Fibroblast of skin of right biceps (primary cell): ENCODE measurements at places on chromosomes 7 and 10.

DNA sequence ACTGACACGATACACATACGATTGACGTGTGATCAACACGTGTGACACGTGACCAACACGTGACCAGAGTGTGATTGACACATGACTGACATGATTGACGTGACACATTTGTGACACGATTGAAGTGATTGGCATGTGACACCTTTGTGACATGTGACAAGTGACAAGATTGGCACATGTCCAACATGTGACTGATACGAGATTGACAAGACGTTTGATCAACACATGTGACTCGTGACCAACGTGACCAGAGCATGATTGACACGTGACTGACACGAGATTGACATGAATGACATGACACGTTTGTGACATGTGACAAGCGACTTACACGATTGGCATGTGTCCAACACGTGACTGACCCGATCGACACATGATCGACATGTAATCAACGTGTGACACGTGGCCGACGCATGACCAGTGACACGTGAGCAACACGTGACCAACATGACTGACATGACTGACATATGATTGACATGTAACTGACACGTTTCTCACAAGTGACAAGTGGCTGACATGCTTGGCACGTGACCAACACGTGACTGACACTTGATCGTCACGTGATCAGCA is 22.0 kb downstream of the CRPPA start:
- no peak for DNase-seq

DNA sequence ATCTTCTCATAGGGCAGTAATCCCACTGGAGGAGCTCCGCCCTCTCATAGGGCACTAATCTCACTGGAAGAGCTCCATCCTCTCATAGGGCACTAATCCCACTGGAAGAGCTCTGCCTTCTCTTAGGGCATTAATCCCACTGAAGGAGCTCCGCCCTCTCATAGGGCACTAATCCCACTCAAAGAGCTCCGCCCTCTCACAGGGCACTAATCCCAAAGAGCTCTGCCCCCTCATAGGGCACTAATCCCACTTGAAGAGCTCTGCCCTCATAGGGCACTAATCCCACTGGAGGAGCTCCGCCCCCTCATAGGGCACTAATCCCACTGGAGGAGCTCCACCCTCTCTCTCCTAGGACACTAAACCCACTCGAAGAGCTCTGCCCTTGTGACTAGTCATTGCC is 3.4 kb upstream of the FUOM start:
- no peak for DNase-seq

GRCh38 chr10:34378297-34378696 is 436.8 kb downstream of the PARD3 start:
- DNase-seq, result no peak

GRCh38 chr7:16935341-16935735 is 53.6 kb upstream of the AGR3 start:
- peak; percentile 25 for DNase-seq

DNA sequence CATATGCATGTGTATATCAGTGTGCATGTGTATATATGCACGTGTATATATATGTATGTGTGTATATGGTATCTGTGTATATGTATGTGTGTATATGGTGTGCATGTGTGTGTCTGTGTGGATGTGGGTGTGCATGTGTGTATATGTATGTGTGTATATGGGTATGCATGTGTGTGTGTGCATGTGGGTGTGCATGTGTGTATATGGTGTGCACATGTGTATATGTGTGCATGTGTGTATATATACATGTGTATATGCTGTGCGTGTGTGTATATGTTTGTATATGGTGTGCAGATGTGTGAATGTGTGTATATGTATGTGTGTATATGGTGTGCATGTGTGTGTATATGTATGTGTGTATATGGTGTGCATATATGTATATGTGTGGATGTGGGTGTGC is 245.2 kb downstream of the ADAM12 start:
- DNase-seq, result no peak

- DNase-seq, result no peak
Measured at GRCh38 chr7:116661865-116662264, 10.1 kb upstream of the MET start.

- no peak for DNase-seq
Measured at GRCh38 chr7:135599471-135599870, 41.8 kb downstream of the NUP205 start.

DNA sequence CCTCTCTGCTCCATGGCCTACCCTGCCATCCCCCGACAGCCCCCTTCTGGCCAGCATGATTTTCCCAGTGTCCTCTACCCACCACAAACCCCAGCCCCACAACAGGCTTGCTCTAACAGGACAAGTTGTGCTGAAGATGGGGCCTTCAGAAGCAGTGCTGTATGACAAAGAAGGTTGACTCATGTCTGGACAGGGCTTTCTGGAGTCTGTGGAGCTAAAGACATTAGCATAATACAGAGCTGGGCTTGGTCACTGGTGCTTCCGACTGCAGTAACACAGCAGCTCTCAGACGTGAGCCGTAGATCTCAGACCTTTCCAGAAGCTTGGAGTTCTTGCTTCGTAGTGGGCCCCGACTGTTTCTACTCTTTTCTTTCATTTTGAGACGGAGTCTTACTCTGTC is 100.5 kb downstream of the GTF2IRD1 start:
- DNase-seq, result no peak

- DNase-seq, result no peak
Measured at GRCh38 chr10:97307441-97307840, 11.6 kb upstream of the FRAT1 start.

- no peak for DNase-seq
Measured at GRCh38 chr7:103551016-103551415, 105.0 kb upstream of the SLC26A5 start.

GRCh38 chr10:30823651-30824050 is 194.1 kb upstream of the LYZL2 start:
- no peak for DNase-seq

GRCh38 chr7:108138911-108139310 is 8.8 kb upstream of the LAMB4 start:
- no peak for DNase-seq

- peak; percentile 84 for DNase-seq
Measured at GRCh38 chr7:151013733-151014497, 10.4 kb downstream of the ATG9B start.

DNA sequence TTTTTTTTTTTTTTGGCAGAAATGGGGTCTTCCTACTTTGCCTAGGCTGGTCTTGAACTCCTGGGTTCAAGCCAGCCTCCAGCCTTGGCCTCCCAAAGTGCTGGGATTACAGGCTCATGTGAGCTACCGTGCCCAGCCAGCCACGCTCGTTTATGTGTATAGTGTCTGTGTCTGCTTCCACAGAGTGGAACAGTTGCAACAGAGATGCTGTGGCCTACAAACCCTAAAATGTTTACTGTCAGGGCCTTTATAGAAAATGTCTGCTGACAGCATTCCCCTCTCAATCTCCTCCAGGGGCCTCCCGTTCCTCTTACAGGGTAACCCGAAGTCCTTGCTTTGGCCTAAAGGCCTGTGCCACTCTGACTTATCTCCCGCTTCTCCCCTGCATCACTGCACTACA is 87.6 kb upstream of the LEP start:
- DNase-seq, result no peak

GRCh38 chr10:92873029-92873428 is 24.7 kb downstream of the EXOC6 start:
- DNase-seq, result no peak

DNA sequence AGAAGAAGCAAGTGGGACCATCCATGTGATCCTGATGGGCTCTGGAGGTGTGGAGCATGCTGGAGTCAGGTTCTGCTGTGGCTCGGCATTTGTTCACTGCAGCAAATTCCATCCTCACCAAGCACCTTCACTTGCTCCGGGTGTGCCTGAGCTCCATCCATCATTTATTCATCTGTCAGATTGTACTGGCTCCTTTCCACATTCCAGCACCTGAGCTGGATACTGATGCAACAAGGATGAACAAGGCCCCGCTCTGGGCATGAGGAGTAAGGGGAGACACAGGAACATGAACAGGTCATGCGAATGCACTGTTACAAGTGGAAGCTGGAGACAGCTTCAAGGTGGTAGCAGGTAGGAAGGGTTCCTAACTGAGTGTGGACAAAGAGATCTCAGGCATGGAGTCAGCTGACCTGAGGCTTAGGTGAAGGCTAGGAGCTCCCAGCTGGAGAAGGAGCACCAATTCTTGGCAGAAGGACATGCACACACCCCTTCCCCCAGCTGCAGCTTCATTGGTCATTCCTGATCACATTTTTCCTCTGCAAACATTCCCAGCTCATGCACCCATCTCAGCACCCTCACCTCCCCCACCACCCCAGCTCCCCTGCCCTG is 133.7 kb upstream of the ZMIZ1 start:
- no peak for DNase-seq
